ENCODE measurements at places on chromosomes 1 and 21. TPM values are rescaled to one million over a fixed set of nuclear protein-coding genes. Genes with fewer than 3 reads are reported as not detected.
A peak's percentile ranks its signal among the peaks of the same experiment; 100 is the strongest.

IFI44L gene
- polyA plus RNA-seq, result not detected

- no peak for DNase-seq
Observed at GRCh38 chr1:30878016-30878415, 30.5 kb downstream of the SDC3 start.

OR2M7 gene
- not detected for polyA plus RNA-seq

HNRNPCL1 gene
- not detected for polyA plus RNA-seq

GRCh38 chr1:234855851-234856250 lies 245.9 kb upstream of the IRF2BP2 start:
- DNase-seq, result no peak

GRCh38 chr1:151720974-151721787 lies at the start of gene RIIAD1:
Gene RIIAD1 (plus strand): TSS chr1:151721522. CDS start chr1:151721537, 15 bp downstream.
- no peak for DNase-seq

- no peak for DNase-seq
Observed at GRCh38 chr1:89670163-89670562, 37.2 kb downstream of the LRRC8C start.

DNA sequence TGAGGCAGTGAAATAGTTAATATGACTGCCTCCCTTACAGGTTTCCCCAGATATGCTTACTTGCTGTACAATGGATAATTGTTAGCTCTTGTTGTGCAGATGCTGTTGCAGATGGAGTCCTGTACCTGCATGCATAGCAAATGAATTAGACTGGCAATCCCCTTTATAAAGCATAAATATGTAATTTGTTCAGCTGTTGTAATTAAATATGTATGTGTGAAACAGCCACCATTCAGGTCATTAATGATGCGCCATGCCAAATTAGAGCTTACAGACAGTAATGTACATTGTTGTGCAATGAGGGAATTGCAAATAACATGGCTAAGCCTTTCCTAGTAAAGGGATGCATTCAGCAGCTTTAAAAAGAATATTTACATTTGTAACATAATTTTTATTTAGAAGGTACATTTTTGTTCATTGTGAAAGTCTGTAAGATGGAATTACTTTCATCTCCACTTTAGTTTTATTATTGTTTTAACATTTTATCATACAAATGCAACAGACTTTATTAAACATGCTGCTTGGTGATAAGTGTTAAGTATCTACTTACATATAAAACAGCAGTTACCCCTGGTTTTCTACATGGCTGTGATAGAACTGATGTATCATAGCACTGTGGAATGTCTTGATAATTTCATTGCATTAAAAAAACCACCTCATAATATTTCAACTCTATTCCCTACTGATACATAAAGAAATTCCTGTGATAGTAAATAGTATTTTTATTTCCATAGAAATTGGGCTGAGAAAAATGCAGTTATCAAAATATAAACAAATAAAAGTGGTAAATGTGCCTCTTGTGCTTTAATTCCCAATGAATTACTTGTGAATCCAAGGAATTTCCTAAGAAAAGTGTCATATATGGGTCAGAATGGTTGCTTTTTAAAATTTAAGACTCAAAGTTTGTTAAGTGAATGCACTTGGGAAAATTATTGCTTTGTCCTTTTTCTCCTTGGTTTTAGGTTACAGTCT lies 99.0 kb downstream of the NFIA start:
- no peak for DNase-seq

GRCh38 chr1:234838182-234838581 lies 228.2 kb upstream of the IRF2BP2 start:
- DNase-seq, result no peak

DNAI4 gene
- 0.32 TPM for polyA plus RNA-seq

- DNase-seq, result no peak
Observed at GRCh38 chr1:4269330-4269729, 369.3 kb upstream of the C1orf174 start.

CYYR1 gene
- polyA plus RNA-seq, result 18.9 TPM

GRCh38 chr21:44555200-44555875 lies 3.3 kb downstream of the KRTAP10-3 start:
- peak; percentile 39 for DNase-seq

GRCh38 chr1:154880671-154881070 lies 10.6 kb upstream of the KCNN3 start:
- DNase-seq, result no peak

GRCh38 chr1:232057217-232057895 lies 430.8 kb downstream of the DISC1 start:
- no peak for DNase-seq

GRCh38 chr1:3956527-3957170 lies 56.6 kb upstream of the C1orf174 start:
- no peak for DNase-seq

- no peak for DNase-seq
Observed at GRCh38 chr21:36245649-36246048, 74.3 kb upstream of the MORC3 start.

DNA sequence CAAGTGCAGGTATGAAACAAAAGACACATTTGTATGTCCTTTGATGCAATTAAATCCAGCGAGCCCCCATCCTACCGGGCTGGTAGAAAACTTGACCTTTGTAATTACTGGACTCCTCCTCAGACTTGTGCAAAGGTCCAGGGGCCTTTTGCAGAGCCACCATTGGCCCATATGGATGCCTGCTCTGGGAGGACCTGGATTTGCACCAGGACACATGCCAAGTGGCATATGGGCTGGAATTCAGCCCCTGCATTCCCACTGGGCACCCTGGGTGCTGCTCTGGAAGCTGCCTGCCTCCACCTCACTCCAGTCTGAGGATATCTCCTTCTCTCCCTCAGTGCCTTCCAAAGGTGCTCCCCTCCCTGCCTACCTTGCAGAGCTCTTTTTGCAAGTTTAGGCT lies 36.0 kb downstream of the LACTBL1 start:
- no peak for DNase-seq

SUSD4 gene
- polyA plus RNA-seq, result 5.2 TPM

PYHIN1 gene
- polyA plus RNA-seq, result not detected

TNN gene
- polyA plus RNA-seq, result 0.21 TPM

GRCh38 chr1:8133657-8134430 lies 107.7 kb upstream of the ERRFI1 start:
- DNase-seq, result no peak

DNA sequence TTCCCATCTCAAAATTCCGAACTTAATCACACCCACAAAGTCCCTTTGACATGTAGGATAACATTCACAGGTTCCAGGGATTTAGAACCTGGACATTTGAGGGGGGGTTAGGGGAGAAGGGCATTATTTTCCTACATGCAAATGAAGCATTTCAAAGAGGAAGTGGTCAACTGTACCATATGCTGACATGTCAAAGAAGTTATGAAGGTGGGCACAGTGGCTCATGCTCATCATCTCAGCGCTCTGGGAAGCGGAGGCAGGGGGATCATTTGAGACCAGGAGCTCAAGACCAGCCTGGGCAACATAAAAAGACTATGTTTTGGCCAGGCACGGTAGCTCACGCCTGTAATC lies 35.7 kb downstream of the PTP4A2 start:
- no peak for DNase-seq

DNA sequence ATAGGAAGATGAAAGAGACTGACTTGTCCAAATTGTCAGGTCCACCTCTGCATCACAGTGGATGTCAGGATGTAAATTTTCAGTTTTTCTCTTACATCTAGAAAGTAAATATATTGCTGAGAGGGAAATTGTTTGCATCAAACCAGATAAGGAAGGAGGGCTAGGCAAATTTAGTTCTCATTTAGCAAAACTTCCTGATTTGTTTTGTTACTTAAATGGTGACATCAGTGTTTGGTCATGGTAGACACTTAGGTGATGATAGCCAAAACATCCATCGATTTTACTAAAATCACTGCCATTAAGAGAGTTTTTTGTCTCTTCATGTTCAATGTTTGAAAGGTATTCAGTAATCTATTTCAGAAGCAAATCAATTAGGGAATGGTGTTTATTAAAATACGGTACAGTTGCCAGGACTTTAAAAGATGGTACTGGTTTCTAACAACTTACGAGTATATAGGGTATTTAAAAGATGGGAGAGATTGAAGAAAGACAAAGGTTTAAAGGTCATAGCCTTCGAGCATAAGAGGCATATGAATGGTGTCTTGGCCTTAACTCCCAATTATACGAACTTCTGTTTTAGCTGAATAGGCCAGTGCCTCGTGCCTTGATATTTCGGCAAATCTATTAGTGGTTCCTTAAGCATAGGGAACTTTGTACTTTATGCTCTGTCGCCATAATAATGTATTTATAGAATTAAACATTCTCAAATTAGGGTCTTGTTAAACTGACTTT lies 3.0 kb downstream of the IER5 start:
- DNase-seq, result no peak

- no peak for DNase-seq
Observed at GRCh38 chr1:156081180-156081916, 917 bp downstream of the MEX3A start.

- DNase-seq, result no peak
Observed at GRCh38 chr1:180237869-180238476, 7.9 kb downstream of the LHX4 start.

GRCh38 chr1:70528590-70529333 lies 117.7 kb downstream of the CTH start:
- peak; percentile 58 for DNase-seq

DNA sequence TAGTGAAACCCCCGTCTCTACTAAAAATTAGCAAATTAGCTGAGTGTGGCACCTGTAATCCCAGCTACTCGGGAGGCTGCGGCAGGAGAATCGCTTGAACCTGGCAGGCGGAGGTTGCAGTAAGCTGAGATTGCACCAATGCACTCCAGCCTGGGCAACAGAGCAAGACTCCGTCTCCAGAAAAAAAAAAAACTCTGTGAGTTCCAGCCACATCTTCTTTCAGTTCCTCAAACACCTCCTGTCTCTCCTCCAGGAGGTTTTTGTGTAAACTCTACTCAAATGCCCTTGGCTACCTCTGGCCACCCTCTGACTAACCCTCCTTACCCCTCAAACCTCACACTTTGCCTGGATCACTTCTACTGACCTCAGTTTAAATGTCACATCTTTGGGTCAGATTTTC lies 38.1 kb downstream of the RCSD1 start:
- DNase-seq, result no peak

- no peak for DNase-seq
Observed at GRCh38 chr1:81542196-81542595, 258.5 kb upstream of the ADGRL2 start.

CACNA1S gene
- 0.06 TPM for polyA plus RNA-seq

GRCh38 chr1:204799630-204800029 lies 71.0 kb upstream of the NFASC start:
- no peak for DNase-seq

DNA sequence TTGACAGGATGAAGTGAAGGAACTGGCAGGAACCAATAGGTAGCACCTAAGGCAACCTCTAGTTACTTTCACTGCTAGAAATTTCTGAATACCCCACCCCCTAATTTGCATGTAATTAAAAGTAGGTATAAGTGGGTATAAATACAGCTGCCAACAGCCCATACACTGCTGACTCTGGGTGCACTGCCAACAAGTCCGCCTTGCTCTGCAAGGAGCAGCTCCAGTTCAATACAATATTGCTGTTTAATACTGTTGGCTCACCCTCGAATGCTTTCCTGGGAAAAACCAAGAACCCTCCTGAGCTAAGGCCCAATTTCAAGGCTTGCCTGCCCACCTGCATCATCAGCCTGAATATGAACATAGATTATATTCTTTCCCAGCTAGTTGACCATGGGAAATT lies 981.9 kb downstream of the ADGRL2 start:
- DNase-seq, result no peak

DNA sequence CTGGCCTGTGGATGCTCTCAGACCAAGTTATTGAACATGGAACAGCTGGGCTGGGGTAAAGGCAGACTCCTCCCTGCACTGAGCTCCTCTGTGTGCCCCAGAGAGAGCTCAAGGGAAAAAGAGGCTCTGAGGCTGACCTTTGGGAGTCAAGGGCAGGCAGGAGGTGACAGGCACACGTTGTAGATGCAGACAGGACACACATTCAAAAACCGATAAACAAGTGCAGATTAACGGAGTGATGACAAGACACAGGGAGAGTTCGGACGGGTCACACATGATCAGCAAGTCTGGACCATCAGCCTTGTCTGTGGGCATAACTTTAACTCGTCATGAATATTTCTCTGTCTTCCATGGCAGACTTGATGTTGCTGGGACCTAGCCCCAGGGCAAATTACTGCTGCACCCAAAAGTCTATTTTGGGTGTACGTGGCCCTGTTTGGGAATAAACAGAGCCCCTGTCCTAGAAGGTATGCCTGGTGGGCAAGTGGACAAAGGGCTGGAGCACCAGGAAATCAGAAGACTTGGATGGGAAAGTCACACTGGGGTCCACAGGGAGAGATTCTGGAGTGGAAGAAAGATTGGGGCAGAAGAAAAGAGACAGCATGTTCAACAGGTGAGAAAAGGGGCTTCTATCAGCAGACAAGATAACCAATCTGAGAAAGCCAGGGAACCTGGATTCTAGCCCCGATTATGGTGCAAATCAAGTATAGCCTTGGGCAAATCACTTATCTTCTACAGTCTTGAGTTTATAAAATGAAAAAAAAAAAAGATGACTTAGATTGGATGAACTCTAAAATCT lies 74.9 kb downstream of the PLXNA2 start:
- DNase-seq, result no peak

DNA sequence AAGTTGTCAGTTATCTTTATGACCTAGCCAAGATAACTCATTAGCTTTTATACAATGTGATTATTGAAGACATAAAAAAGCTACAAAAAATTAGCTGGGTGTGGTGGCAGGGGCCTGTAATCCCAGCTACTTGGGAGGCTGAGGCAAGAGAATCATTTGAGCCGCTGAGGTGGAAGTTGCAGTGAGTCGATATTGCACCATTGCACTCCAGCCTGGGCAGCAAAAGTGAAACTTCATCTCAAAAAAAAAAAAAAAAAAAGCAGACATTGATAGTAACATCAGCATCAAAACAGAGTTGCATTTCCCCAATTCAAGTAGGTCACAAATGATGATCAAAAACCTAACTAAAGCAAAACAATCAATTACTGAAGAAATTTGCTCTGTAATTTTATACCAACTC lies 191.4 kb downstream of the PTGER3 start:
- no peak for DNase-seq

DNA sequence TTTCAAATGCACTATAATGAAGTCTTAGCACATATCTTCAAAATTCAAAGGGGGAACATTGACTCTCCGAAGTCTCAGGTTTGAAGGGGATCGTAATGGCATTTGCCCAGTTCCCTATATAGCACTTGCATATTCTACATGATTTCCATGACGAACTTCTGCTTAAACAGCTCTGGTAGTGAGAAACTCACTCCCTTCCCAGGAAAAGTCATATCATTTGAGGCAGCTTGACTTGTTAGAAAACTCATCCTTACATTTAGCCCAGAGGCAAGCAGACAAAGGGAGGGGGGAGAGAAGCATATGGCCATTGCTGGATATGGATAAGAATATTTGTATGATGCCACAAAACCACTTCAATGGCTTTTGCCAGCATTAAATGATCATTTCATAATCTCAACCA lies 27.0 kb upstream of the TTLL7 start:
- DNase-seq, result no peak

DNA sequence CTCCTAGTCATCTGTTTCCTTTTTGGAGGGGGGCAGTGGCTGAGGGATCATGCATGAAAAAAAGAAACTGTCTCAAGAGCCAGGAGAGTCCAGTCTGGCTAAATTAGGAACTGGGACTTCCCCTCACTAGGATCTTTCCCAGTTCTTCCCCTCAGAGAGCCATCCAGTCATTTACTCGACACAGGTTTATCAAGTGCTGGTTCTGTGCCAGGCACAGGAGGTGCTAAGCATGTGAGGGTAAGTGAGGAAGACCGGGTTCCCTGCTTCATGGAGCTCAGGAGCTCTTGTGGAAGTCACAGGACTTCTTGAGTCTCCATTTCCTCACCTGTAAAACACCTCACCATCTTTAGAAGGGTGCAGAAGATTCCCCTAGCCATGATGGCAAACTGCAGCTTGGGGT lies 8.6 kb upstream of the NUAK2 start:
- no peak for DNase-seq
